ENCODE measurements at places on chromosomes 11 and 22.

GRCh38 chr22:17903564-17904295, 120.6 kb downstream of the MICAL3 start:
- DNase-seq: no peak

- DNase-seq: no peak
Measured at GRCh38 chr11:121112498-121113455, 11.7 kb downstream of the TECTA start.

DNA sequence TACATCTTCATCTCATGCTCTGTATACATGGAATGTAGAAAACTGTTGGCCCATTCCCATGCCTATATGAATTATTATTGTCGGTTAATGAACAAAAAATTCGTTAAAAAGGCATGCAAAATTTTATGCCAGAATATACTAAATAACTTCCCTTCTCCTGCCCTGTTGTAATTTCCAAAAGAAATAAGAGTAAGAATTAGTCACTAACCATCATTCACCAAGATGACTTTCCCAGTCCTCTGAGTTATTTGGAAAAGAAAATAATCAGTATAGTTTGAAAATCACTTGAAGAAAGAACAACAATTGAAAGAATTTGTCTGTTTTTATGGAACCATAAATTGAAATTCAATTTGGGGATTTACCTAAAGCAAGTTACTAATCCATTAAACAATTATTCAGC, 1149.1 kb upstream of the RAG2 start:
- no peak for DNase-seq

DNA sequence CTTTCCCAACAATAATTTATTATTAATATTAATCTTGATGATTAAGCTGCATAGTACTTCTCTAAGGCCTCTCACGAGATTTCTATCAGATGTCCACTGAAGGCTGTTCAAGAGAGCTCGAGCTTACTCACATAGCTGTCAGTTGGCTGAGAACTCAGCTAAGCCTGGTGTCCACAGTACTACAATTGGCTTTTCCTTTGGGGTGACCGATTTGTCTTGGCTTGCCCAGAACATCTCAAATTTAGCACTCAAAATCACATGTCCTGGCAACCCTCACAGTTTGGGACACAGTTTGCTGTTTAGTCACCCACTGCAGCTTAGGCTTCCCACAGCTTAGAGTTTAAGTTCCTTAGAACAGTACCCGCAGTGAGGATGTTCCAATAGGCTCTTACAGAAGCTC, 96.5 kb downstream of the LUZP2 start:
- DNase-seq: no peak

- DNase-seq: no peak
Measured at GRCh38 chr11:30172883-30173311, 57.9 kb upstream of the FSHB start.

- no peak for DNase-seq
Measured at GRCh38 chr11:34732831-34733230, 111.9 kb downstream of the EHF start.

GRCh38 chr11:68303083-68303482, 9.3 kb upstream of the LRP5 start:
- DNase-seq: no peak

- no peak for DNase-seq
Measured at GRCh38 chr11:58446294-58446693, 4.3 kb upstream of the OR5B12 start.

DNA sequence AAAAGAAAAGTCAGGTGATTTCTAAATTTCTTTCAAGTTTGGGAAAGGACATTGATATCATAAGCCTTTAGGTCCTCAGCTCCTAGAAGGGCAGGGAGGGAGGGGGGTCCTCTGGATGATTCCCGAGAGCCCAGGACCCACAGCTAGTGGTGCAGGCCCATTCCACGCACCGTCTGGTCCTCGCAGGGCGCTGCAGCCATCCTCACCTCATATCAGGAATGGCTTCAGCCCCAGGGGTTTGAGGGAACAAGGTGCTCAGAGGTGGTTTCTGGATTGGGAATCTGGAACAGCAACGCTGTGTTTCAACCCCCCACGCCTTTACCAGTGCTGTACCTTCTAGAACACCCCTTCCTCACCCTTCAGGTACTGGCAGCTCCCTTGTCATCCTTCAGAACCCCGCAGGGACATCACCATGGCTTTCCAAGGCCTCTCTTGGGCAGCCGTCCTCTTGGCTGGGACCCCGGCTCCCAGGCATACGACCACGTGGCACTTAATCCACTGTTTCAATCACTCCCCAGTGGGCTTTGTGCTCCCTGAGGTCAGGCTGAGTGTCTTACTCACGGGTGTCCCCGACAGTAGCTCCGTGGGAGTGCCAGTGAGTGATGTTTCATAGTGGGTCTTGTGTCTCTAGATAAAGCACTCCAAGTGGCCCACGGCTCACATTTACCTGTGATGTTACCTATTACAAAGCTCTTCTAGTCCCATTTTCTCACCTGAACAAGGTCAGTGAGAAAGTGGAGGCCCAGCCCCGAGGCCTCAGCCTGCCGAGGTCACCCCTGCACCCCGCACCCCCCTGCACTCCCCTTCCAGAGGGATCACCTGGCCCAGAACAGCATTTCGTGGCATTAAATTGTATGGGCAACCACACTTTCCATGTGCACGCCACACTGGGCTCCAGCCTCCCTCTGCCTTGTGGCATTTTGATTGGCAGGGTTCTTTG, 93.9 kb downstream of the MORC2 start:
- no peak for DNase-seq

GRCh38 chr11:27196203-27196897, 155.7 kb downstream of the BBOX1 start:
- no peak for DNase-seq

DNA sequence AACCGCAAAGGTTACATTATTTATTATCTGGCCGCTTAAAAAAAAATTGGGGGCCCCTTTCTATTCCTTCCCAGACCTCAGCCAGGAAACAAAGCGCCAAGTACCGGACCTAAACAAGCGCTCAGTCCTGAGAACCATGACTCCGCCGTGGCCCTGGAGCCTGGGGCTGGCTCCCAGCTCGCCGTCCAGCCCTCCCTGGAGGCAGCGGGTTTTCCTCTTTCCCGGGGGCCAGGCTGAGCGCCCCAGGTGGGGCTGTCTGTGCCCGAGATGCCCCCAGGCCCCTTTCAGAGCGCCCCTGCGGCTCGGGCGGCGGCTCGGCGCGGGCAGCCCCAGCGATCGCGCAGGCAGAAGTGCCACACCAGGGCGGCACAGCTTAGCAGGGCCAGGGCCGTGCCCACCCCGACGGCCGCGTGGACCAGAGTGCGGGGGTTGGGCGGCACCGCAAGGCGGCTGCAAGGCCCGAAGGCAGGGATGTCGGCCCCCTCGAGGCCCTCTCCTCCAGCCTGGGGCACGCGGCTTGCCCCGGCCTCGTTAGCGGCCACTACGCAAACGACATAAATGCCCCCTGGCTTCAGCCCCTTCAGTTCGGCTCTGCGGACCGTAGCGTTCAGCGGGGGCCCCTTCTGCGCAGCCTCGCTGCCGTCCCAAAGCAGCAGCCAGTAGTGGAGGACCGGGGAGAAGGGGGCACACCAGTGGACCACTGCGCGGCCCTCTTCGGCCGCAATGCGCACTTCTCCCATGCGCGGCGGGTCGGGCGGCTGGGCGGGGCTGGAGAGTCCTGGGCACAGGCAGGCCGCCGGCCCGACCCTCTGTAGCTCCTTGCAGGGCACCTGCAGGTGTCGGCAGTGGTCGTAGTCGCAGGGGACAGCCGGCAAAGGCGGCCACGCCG, 1.6 kb downstream of the LRRN4CL start:
- DNase-seq: no peak

GRCh38 chr11:122202161-122202950, 86.3 kb upstream of the BLID start:
- DNase-seq: no peak

DNA sequence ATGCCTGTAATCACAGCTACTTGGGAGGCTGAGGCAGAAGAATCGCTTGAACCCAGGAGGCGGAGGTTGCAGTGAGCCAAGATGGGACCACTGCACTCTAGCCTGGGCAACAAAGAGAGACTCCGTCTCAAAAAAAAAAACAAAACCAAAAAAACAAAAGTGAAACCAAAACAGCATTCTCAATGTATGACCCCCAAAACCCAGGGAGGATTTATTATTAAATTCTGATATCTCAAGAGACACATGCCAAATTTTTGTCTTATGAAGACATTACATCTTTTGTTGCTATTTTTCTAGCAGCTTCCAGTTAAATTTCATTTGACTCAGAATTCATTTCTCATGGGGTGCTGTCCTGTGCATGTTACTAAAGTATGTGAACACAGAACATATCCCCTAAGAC, 3.0 kb upstream of the YPEL4 start:
- no peak for DNase-seq

- DNase-seq: no peak
Measured at GRCh38 chr22:33883961-33884808, 36.1 kb downstream of the LARGE1 start.

GRCh38 chr11:10288881-10289764, 4.9 kb downstream of the SBF2 start:
- no peak for DNase-seq

GRCh38 chr11:101127699-101128570, 1.7 kb downstream of the PGR start:
- no peak for DNase-seq

GRCh38 chr11:33919645-33920044, 27.8 kb upstream of the LMO2 start:
- no peak for DNase-seq

- DNase-seq: no peak
Measured at GRCh38 chr11:77407613-77408012, 66.3 kb downstream of the PAK1 start.

GRCh38 chr22:19959043-19959586, 17.5 kb upstream of the TXNRD2 start:
- DNase-seq: no peak

- DNase-seq: peak; percentile 30
Measured at GRCh38 chr11:76209973-76210930, 4.0 kb upstream of the WNT11 start.

DNA sequence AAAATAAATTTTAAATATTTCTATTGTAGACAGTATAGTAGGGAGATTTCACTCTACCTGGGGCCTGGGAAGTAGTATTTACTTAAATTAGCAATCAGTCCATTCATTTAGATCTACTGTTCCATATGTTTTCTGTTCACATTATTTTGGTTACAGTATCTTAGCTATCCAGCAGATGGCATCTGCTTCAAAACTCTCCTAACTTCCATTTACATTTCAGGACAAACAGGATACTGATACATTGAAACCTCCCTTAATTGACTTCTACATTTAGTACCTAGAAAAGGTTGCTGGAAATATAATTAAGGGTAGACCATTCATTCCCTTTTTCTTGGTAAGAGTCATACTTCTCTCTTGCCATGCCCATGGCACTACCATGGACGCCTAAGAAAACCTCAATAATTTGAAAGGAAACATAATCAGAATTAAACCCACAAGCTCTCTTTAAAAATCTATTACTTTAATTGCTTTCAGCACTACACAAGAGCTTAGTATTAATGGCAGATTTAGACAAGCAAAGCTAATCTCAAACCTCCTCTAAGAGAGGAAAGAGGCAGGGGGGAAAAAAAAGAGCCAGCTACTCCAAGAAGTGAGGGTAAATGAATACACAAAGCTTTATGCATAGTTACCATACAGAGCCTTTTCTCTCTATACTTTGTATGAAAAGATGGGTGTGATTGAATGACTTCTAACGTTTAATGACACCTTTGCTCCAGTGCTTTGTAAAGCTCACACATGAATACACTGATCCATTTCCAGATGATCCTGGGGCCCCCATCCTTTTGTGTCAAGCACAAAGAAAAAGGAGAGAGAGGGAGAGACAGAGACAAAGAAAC, 131.2 kb upstream of the MTMR2 start:
- DNase-seq: no peak

- no peak for DNase-seq
Measured at GRCh38 chr11:128691802-128692752, 1.8 kb upstream of the FLI1 start.

DNA sequence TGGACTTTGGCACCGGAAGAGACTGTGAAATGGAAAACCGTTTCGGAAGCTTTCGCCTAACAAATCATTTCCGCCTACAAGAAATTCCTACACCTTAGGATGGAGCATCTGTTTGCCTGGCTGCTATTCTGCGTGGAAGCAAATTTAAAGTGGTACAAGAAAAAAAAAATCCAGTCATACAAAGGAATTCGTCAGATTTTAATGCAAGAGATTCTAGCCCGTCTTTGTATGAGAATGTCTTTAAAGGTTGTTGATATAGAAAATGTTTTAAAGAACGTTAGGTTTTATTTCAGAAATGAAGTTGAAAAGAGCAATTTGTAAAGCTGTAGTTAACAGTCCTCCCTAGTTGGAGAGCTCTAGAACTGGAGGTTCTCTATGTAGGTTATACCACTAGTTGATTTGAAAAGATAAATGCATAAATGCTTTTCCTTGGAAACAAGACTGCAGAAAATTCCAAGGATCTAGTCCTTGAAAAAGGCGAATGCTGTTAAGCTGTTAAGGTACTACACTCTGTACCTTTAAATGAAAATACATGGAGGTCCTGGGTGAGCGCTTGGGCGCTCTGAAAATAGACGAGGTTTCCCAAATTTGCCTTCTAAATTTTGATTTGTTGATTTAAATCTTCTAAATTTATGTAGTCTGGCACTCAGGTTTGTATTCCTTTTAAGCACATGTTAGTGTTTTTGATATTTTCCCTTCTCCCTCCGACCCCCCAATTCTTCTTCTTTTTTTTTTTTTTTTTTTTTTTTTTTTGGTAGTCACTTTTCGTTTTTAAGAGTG, 2.4 kb downstream of the NCR3LG1 start:
- no peak for DNase-seq

- peak; percentile 41 for DNase-seq
Measured at GRCh38 chr11:66316849-66317251, at the start of gene CD248. Gene CD248 (minus strand): TSS chr11:66317044. CDS start chr11:66317027, 17 bp downstream.

DNA sequence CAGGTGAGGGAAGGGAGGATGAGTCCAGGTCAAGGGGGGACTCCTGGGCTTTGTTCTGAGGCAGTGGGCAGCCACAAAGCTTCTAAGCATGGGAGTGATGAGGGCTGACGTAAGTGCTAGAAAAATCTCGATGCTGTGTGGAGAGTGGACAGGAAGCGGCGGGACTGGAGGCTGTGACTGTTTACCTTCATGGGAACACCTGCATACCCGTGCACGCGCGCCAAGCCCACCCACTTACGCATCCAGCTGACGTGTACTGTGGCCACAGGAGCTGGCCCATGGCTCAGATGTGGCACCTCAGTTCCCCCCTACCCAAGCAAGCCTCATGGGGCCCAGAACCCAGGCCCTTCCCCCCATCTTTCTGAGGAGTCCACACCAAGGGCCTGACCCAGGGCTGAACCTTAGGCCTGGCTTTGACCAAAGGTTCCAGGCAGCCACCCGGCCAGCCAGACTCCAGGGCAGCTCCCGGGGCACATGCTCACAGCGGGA, 14.0 kb downstream of the MYRF start:
- no peak for DNase-seq

- no peak for DNase-seq
Measured at GRCh38 chr11:40647295-40647694, 812.2 kb downstream of the LRRC4C start.

DNA sequence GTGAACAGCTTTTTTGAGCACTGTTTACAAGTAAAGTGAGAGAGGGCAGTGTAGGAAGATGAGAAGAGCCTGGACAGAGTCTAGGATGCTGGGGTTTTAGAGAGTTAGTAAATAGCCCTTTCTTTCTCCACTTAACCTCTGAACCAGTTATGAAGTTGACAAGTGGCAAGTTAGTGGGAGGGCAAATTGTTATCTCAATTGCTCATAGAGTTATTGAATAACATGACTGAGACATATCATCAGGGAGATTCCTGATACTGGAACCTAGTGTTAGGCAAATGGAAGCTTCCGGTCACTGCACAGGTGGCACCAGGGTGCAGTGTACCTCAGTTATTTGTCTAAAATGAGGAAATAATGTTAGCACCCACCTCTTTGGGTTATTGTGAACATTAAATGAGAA, 57.8 kb upstream of the PTPN5 start:
- no peak for DNase-seq

GRCh38 chr11:120759046-120759445, 247.5 kb downstream of the GRIK4 start:
- DNase-seq: no peak
